ENCODE measurements at places on chromosomes 5 and 9.

GRCh38 chr9:96394832-96395496 is 11.5 kb upstream of the SLC35D2 start:
- DNase-seq: no peak

GRCh38 chr5:118692811-118693342 is 295.5 kb downstream of the DTWD2 start:
- peak; percentile 28 for DNase-seq

DNA sequence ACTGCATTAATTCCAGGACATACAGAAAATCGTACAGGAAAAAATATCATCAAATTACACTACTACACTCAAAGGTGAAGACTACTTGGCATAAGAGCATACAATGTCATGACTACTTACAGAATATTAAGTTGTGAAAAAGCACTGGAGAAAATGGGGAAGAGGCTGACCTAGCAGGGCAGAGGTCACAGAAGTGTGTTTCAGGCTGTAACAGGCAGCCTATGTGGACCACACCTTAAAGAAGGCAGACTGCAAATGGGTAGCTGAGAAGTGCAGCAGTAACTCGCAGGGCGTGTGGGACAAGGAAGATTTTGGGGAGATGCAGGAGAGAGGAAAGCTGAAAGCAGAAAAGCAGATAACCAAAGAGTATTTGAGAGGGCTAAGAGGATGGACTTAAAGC is 167.0 kb upstream of the PIK3R1 start:
- DNase-seq: no peak

- DNase-seq: no peak
Measured at GRCh38 chr5:141617682-141618029, 1.1 kb downstream of the DIAPH1 start.

- no peak for DNase-seq
Measured at GRCh38 chr9:106376689-106377088, 486.3 kb upstream of the ZNF462 start.

GRCh38 chr9:75914883-75915452 is 24.5 kb downstream of the PCSK5 start:
- no peak for DNase-seq

DNA sequence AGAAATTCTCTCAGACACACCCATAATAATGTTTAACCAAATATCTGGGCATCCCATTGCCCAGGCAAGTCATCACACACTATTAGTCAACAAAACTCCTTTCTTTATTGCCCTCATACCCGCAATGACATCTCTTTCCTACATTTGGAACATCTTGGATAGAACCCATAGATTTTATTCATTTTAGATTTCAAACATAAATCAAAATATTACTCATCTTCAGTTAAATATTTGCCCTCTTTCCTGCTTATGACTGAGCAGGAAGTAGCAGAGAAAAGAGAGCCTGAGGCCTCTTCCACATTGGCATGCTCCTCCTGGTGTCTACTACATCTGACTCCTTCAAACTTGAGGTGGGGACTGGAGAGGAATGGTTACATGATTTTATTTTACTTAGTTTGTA is 592.0 kb downstream of the CHSY3 start:
- no peak for DNase-seq

GRCh38 chr5:24850926-24851486 is 206.2 kb upstream of the CDH10 start:
- DNase-seq: no peak

GRCh38 chr9:134708672-134709038 is 67.1 kb downstream of the COL5A1 start:
- DNase-seq: no peak

Measured in muscle of arm (tissue), 14 donors.